ENCODE measurements at places on chromosomes 1 and 21. TPM values are rescaled to one million over a fixed set of nuclear protein-coding genes. Genes with fewer than 3 reads are reported as not detected.

Gene PRELP
- polyA plus RNA-seq = 0.01 TPM

Gene HEYL
- not detected for polyA plus RNA-seq

Gene GJB5
- 235 TPM for polyA plus RNA-seq

Gene CR1
- 0.12 TPM for polyA plus RNA-seq

Gene KRTAP13-2
- not detected for polyA plus RNA-seq

Gene OR6N1
- polyA plus RNA-seq = not detected

Gene TMEM52
- polyA plus RNA-seq = 0.10 TPM

Gene SAMD13
- 0.32 TPM for polyA plus RNA-seq

Gene GUCA2B
- not detected for polyA plus RNA-seq

Gene AJAP1
- 2.8 TPM for polyA plus RNA-seq

GRCh38 chr1:208520438-208521099 is 276.4 kb upstream of the PLXNA2 start:
- H3K4me3 ChIP-seq = no peak overlapping the region
- peaks cover 4% of the 10 kb centered on the region for H3K4me1 ChIP-seq
- no peaks in the 10 kb centered on the region for H3K36me3 ChIP-seq
- no peaks in the 10 kb centered on the region for H3K27me3 ChIP-seq

- H3K4me1 ChIP-seq = peaks cover 6% of the 10 kb centered on the region
- H3K27me3 ChIP-seq = no peaks in the 10 kb centered on the region
- peak within 1 kb of the TSS; percentile 82 for H3K4me3 ChIP-seq
- no peak for DNase-seq
- no peaks in the 10 kb centered on the region for H3K36me3 ChIP-seq
- H3K27ac ChIP-seq = peak within 1 kb of the TSS; percentile 32
Observed at GRCh38 chr1:232805269-232806185, at the start of gene MAP10. TSS of gene MAP10 (plus strand) at chr1:232805416. CDS start at chr1:232805450, 34 bp downstream.

- H3K36me3 ChIP-seq = no peaks in the 10 kb centered on the region
- no peak overlapping the region for H3K4me3 ChIP-seq
- H3K4me1 ChIP-seq = no peaks in the 10 kb centered on the region
- no peak for DNase-seq
- peaks cover 4% of the 10 kb centered on the region for H3K27me3 ChIP-seq
- no peak overlapping the region for H3K27ac ChIP-seq
Observed at GRCh38 chr1:204968135-204968534, 74.9 kb upstream of the CNTN2 start.

- H3K36me3 ChIP-seq = no peaks in the 10 kb centered on the region
- H3K4me1 ChIP-seq = peaks cover 30% of the 10 kb centered on the region
- H3K27ac ChIP-seq = no peak overlapping the region
Observed at GRCh38 chr21:38984568-38984967, 178.8 kb downstream of the ETS2 start.

DNA sequence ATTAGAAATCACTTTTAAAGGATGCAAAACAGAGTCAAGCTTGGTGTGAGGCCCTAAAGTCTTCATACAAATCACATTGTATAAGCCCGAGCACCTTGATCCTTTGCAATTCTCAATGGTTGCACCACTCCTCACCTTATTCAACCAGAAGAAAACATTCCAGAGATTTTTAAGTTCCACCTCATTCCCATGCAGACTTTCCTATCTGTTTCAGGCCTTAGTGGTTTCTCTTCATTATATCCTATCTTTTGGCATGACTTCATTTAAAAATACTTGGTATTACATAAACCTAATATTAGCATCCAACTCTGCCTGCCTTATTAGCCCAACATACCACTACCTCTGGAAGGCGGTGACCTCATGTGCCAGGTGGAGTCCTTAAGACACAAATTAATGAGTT is 9.3 kb upstream of the GREM2 start:
- H3K27ac ChIP-seq = no peak overlapping the region
- H3K4me3 ChIP-seq = no peak overlapping the region
- no peak for DNase-seq
- H3K27me3 ChIP-seq = no peaks in the 10 kb centered on the region

- H3K4me1 ChIP-seq = no peaks in the 10 kb centered on the region
- H3K36me3 ChIP-seq = no peaks in the 10 kb centered on the region
- no peaks in the 10 kb centered on the region for H3K27me3 ChIP-seq
Observed at GRCh38 chr1:245272676-245273075, 117.9 kb downstream of the KIF26B start.

- DNase-seq = no peak
- H3K27me3 ChIP-seq = no peaks in the 10 kb centered on the region
- no peak overlapping the region for H3K27ac ChIP-seq
- peaks cover 32% of the 10 kb centered on the region for H3K4me1 ChIP-seq
- no peak overlapping the region for H3K4me3 ChIP-seq
Observed at GRCh38 chr1:205998457-205999241, 4.5 kb downstream of the RAB7B start.

- no peak overlapping the region for H3K27ac ChIP-seq
- no peak for DNase-seq
- no peaks in the 10 kb centered on the region for H3K36me3 ChIP-seq
- no peaks in the 10 kb centered on the region for H3K4me1 ChIP-seq
- H3K4me3 ChIP-seq = no peak overlapping the region
Observed at GRCh38 chr1:236689713-236690569, 3.6 kb downstream of the ACTN2 start.

All from keratinocyte (primary cell).